Effector memory CD8-positive, alpha-beta T cell (primary cell): ENCODE measurements at places on chromosomes 1 and 21.
A peak's percentile ranks its signal among the peaks of the same experiment; 100 is the strongest.

DNA sequence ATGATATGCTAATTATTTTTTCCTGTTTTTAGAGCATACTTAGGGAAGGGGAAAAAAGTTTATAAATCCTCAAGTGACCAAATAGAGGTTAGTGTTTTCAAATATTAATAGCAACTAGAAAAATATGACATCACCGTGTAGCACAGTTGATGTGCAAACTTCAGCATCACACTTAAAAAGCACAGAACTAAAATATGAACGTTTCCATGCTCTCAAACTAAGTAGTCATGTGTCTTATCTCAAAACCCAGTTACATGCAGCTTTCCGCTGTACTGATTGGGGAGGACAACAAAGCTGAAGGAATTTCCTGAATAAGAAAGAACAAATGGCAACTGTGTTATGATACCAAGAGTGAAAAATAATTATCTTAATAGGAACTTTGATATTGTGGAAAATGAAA lies 903.7 kb downstream of the ADGRL2 start:
- no peak for DNase-seq

GRCh38 chr1:145690587-145691558 lies 16.3 kb downstream of the PDZK1 start:
- peak; percentile 50 for DNase-seq

DNA sequence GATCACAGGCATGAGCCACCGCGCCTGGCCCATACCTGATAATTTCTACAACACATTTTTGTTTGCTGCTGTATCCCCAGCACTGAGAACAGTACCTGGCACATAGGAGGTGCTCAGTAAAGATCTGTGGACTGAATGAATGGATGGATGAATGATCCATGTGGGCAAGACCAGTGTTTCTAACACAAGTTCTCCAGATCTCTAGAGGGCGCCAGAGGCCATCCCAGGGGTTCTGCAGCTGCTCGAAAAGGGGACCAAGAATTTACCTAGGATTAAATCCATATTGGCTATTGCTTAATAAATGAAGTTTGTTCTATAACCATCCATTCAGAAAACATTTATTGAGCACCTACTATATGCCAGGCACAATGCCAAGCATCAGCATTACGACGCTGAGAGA lies 167.7 kb downstream of the ACTL8 start:
- DNase-seq = no peak

DNA sequence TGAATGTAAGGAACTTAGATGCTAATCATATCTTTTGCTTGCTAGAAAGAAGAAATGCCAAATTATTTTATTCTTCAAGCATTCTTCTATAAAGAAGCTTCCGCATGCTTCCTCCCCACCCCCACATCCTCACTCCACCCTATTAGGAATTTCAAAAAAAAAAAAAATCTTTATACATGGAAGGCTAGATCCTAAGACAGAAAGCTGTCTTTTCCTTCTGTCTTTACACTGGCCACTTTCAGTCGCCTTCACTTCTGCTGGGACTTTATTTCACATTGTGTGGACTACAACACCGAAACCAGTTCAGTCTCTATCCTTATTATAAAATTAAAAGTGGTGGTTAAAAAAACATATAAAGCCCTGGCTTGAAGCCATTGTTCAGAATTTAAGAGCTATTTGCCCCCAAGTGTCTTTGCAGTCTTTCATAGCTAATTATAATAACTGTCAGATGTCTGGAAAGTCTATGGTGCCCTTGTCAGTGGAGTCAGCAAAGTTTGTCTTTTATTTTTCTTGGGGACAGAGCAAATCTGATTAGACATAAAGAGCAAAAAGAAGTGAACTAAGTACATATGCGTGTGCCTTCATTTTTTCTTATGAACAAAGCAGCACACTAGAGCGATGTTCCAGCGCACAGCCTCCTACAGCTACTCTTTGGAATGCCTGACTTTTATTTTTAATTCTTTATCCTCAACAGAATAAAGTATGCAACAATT lies 297.7 kb downstream of the PTPRC start:
- DNase-seq = no peak

- no peak for DNase-seq
Measured at GRCh38 chr1:173934440-173934839, 17.3 kb upstream of the SERPINC1 start.

- DNase-seq = no peak
Measured at GRCh38 chr1:7644961-7645750, 125.9 kb upstream of the VAMP3 start.

DNA sequence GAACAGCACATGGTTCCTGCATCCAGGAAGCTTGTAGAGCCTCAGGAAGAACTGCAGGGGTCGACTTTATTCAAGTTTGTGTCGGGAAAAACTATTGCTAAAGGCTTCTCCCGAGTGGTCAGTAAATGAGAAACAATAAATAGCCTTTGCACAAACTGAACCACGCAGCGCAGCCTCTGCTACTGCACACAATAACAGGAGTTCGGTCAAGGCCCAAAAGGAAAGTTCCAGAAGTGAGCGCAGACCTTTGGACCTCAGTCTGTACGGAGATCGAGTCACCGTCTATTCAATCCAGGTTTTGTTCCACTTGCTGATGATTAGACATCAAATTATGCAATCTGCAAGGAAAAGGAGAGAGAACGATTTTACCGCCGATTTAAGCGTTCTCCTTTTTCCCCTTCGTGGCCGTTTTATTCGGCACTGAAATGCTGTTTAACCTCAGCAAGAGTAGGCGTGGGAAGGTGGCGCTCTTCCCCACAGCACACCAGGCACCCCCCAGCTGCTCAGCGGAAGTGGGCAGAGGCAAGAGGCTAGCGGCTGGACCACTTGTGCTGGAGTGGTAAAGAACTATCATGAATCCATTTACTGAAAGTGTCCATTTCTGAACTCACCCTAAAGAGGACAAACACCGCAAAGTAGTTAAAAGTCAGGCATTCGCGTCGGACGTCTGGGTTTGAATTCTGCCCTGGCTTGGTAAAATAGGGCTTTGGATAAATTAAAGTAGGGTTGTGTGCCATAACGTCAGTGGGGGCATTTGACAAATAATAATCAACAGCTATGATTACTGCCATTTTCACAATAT lies 6.1 kb upstream of the LHX8 start:
- DNase-seq = no peak

DNA sequence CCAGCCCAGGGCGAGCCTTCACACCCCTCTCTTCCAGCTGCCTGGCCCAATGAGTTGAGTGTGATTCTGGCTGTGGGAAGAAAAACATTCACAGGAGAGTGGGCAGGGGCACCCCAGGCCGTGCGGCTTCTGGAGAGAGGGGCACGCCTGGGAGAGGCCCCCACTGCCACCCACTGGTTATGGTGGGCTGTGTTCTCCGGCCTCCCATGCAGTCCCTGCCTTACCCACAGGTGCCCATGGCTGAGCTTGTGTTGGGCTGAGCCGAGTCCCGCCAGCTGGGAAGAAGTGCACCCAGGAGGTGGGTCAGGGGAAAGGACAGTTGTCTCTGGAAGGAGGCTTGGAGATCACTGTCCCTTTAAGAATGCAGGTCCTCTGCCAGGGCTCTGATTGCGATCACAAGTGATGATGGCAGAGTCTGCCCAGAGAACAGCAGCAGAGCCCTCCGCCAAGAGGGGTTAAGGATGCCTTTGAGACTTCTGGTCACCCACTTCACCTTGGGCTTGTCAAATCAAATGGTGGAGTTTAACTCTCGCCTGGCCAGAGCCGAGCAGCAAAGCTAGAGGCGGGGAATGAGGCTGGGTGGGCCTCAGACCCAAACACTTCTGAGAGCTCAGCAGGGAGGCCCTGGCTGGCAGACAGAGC lies 124.7 kb upstream of the ARHGEF16 start:
- no peak for DNase-seq

DNA sequence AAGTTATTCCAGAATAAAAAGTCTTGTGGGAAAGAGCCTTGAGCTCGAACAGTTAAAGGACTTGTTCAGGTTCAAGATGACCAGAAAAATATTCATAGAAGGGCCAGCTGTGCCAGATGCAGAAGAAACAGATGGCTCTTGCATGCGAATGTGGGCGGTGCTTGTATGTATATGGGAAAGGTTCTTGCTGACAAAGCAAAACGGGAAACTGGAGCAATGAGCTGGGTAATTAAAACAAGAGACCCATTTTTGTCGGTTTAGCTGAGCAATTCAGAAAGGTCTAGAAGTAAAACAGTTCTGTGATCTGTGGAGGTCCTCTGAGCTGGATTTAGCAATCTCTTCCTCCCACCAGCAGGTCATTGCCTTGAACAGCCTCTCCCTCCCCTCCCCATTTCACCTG lies 107.2 kb upstream of the MARK1 start:
- DNase-seq = no peak

- DNase-seq = no peak
Measured at GRCh38 chr1:58621391-58621790, 44.3 kb upstream of the TACSTD2 start.

DNA sequence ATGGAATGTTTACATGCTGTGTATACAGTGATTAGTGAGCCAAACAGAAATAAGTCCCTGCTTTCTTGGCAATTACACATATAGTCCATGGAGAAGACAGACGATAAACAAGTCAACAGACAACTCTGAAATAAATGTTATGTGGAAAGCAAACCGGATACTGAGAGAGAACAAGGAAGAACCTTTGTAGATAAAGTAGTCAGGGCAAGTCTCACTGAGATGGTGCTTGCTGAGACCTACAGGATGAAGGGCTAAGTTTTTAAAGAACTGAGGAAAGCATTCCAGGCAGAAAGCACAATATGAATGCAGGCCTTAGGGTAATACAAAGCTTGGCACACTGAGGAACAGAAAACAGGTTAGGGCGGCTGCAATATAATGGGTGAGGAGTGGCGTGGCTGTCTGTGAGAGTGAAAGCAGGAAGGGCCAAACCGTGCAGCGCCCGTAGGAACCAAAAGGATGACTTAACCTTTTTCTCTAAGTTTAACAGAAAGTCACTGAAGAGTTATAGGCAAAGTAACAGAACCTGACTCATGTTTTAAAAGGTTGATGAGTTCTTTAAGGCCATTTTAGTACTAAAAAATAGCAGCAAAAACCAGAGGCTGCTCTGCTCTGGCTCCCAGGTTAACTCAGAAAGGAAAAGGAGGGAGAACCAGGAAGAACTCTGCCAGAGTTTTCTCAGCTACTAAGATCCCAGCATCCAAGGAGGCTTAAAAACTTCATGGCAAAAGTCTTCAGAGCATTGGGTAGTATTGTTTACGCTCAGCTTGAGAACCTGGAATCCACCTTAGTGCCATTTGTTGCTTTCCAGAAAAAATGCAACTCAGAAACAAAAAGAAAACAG lies 8.7 kb upstream of the TTF2 start:
- no peak for DNase-seq

- DNase-seq = no peak
Measured at GRCh38 chr1:218809061-218809460, 364.6 kb upstream of the LYPLAL1 start.

- DNase-seq = no peak
Measured at GRCh38 chr1:8201331-8201861, 116.5 kb upstream of the SLC45A1 start.

GRCh38 chr1:235410467-235410866 lies 43.2 kb downstream of the TBCE start:
- DNase-seq = no peak

DNA sequence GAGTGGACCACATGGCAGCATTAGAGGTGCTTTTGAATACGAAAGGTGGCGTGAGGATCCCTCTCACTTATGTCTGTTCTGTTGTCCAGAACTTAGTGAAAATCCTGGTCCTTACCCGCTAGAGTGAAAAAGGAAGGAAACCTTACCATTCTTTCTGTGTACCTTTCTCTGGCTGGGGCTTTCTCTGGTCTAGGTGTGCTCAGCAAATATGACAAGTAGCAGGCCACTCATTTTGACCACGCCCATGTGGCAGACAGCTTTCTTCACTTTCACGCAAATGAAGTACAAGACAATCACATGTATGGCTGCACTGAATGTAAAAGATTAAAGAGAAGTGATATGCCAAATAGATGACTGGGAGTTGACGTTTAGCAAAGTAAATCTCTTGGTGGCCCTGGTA lies 131.9 kb downstream of the FGGY start:
- DNase-seq = no peak

- no peak for DNase-seq
Measured at GRCh38 chr1:40622936-40623629, 42.4 kb downstream of the RIMS3 start.

DNA sequence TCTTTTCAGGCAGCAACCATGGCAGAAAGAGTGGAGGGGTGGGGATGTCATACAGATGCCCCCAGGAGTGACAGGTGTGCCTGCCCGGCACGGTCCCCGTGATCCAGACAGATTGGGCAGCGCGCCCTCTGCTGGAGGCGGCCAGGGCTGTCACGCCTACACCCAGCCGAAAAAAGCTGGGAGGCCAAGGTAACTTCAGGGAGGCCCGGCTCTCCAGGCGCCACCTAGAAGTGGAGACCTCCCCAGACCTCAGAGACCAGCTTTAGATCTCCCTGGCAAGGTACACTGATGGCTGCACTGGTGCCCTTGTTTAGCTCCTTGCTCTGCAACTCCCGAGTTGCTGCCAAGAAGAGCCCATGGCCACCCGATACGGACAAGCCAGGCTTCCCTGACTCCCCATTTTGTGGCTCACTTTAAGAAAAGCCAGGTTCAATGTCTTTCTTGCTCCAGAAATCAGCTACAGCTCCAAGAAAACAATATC lies 6.6 kb downstream of the GOLT1A start:
- DNase-seq = peak; percentile 75

GRCh38 chr1:240847325-240847724 lies 235.4 kb upstream of the GREM2 start:
- no peak for DNase-seq
